ENCODE measurements at places on chromosomes 1 and 21.

GRCh38 chr1:3618531-3618880, 6.3 kb upstream of the TPRG1L start:
- DNase-seq: no peak

GRCh38 chr1:214604523-214604922, 1.5 kb downstream of the CENPF start:
- no peak for DNase-seq

DNA sequence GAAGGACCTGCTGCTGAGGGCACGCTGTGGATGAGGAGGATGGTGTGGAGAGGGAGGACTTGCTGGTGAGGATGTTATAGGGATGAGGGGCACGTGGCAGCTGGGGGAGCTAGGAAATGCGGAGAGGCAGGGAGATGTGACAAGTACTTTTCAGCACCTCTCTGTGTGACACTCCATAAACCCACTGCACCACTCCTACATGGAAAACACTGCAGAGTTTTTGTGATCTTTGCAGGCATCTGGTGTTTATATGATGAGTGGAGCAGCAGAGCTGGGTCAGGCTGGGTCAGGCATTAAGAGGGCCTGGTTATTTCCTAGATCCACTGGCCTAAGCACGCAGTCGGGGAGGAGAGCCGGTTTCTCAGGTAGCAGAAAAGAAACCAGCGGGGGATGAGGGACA, 167.3 kb upstream of the COA6 start:
- DNase-seq: no peak

- DNase-seq: no peak
Measured at GRCh38 chr1:238499021-238499420, 608.3 kb upstream of the ZP4 start.

DNA sequence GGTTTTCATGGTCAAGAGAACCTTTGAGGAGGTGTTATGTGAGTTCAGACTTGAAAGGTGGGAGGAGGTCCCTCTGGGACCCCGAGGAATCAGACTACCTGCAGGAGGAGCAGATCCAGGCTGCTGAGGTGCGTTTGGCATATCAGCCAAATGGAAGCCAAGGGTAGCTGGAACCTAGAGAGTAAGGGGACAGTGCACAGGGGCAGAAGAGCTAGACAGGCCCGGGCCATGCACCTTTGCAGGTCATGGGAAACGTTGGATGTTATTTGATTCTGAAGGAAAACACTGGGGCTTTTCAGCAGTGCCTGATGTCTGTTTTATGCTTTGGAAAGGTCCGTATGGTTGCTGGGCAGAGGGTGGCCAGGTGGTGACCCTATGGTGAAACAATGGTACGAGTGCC, 169.2 kb downstream of the PGBD5 start:
- no peak for DNase-seq

- no peak for DNase-seq
Measured at GRCh38 chr1:38834221-38834782, 25.3 kb downstream of the RRAGC start.

DNA sequence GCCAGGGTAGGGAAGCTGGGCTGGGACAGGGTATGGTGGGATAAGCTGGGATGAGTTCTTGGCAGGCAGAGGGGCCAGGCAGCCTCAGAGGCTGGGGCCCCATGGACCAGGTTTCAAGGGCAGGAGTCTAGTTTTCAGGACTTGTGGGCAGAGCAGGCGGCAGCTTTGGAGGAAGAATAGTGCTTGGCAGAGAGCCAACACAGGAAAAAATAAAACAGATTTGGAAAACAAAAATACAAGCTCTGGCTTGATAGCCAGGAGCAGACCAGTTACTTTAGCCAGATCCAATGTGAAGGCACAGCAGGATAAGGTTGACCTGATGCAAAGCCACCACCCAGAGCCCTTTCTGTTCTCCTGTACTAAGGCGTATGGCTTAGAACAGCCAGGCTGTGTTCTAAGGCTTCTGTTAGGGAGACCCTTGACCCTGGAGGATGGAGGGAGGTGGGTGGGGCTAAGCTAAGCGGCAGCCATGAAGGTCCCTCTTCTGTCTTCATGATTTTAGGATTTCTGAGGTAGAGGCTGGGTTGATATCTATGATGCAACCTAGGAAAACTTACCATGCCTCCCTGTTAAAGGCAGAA, 5.5 kb downstream of the TRAF5 start:
- DNase-seq: no peak

DNA sequence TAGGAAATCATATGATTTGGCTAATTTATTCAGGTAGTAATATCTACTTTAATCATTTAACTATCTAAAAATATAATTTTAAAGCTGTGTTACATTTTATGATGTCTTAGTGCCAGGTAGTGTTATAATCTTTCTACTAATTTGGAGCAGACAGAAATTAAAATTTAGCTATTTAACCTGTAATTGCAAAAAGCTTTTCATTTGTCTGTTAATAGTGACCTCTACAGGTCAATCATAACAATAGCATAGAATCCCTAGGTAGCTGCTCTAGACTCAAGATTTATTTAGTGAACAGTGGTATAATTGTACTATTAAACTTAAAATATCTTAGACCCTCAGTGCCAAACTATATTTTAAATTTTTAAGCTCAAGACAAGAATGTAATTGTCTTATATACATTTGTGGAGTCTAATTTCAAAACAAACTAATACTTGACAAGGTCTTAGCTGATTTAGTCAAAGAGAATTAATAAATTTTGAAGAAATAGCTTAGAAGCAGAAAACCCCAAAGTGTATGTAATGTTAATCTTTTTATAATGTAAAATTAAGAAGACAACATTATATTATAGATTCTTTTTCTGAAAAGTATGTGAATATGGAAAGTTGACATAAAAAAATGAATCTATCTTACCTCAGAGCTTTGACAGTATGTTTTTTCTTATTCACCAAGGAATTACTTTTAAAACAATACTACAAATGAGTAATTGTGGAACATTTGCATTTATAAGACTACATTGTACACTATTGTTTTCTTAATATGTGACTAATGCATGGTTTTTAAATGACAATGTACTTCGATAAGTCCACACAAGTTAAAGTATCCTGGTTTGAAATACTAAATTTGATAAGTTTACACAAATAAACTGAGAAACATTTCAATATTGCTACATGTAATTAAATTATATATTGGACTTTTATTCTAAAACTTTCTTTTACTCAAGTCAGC, 64.1 kb upstream of the RNPC3 start:
- no peak for DNase-seq

- no peak for DNase-seq
Measured at GRCh38 chr1:209010475-209011230, 572.9 kb upstream of the CAMK1G start.
